ENCODE measurements at places on chromosomes 2 and 18.

GRCh38 chr2:203591642-203592041 is 56.5 kb upstream of the RAPH1 start:
- DNase-seq: no peak

GRCh38 chr2:154489266-154489858 is 209.1 kb upstream of the KCNJ3 start:
- DNase-seq: no peak

DNA sequence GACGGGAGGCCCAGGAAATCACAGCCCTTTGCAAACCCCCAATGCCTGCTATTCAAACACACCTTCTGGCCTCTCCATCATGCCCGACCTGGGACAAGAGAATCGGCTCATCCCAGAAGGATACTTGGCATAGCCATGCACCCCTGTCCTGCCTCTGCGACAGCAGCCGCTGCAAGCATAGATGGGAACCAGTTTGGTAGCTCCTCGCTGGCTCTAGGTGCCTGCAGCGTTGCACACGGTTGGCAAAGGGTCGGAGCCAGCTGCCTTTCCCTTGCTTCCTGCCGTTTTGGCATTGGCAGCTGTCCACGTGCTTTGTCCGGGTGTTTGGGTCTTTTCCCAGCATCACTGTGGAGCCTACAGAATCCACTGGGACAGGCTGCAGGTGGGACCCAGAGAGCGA is 76.9 kb downstream of the TWIST2 start:
- DNase-seq: no peak

DNA sequence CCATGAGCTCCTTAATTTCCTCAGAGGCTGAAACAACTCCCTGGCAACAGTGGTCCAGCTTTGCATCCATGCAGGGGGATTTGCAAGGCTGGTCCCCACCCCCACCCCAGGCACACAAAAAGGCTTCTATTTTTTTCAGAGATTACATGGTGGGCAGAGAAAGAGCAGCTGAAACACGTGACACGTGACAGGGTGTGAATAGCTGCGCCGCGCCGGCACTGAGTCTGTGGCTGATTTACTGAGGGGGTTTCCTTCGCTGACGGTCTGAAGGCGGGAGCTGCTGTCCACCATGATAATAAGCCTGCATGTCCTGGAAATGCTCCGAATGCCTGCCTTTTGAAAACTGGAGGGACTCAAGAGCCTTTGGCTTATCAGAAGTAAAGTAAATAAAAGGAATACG is 50.7 kb upstream of the APCDD1 start:
- no peak for DNase-seq

- no peak for DNase-seq
Measured at GRCh38 chr2:240322231-240322955, 113.1 kb upstream of the GPC1 start.

All from stimulated activated CD4-positive, alpha-beta T cell treated with anti-CD3 and anti-CD28 coated beads, TNF-alpha, amount 100 ng/mL, for 24 hours (primary cell).